Substantia nigra (tissue), 51 donors: ENCODE measurements at places on chromosomes 6 and 20.
A peak's percentile ranks its signal among the peaks of the same experiment; 100 is the strongest.

- no peak for DNase-seq
Observed at GRCh38 chr6:37524025-37524969, 24.6 kb upstream of the CCDC167 start.

DNA sequence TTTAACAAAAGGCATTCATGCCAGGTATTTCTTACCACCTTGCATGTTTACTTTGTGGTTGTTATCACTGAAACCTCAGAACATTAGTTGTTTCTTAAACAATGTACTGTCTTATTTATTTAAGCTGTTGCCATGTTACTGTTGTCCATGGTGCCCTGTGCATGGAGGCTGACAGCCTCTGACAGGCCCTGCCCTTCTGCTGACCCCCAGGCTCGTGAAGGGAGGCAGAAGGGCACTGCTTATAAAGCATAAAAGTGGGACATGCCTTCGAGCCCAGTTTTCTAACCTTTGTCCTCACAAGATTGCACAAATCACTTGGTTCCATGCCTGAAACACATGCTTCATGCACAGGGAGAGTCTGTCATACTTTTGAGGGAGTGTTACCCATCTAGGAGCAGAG, 46.7 kb upstream of the CLIC5 start:
- DNase-seq, result no peak

DNA sequence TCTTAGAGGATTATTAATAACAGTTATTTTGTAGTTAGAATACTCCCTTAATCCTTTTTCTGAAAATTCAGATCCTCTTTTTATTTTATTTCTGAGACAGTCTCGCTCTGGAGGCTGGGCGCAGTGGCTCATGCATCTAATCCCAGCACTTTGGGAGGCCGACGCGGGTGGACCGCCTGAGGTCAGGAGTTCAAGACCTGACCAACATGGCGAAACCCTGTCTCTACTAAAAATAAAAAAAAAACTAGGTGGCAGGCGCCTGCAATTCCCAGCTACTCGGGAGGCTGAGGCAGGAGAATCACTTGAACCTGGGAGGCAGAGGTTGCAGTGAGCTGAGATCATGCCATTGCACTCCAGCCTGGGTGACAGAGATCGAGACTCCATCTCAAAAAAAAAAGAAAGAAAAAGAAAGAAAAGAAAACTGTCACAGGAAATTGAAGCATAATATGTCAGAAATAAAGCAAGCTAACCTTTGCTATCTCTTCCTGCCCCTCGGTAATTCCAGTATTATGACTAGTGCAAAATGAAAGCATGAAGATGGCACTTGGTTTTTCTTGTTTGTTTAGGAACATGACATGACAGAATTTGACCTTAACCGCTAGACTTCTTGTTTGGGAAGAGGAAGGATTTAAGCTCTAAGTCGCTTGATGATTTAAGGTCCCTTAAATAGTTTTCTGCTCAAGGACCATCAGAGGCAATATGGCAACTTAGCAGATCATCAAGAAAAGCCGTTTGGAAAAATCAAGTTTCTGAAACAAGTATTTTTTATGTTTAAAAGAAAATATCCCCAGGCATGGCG, 1.8 kb upstream of the RBM39 start:
- DNase-seq, result no peak

GRCh38 chr6:157101166-157101565, 222.2 kb downstream of the TMEM242 start:
- DNase-seq, result no peak

DNA sequence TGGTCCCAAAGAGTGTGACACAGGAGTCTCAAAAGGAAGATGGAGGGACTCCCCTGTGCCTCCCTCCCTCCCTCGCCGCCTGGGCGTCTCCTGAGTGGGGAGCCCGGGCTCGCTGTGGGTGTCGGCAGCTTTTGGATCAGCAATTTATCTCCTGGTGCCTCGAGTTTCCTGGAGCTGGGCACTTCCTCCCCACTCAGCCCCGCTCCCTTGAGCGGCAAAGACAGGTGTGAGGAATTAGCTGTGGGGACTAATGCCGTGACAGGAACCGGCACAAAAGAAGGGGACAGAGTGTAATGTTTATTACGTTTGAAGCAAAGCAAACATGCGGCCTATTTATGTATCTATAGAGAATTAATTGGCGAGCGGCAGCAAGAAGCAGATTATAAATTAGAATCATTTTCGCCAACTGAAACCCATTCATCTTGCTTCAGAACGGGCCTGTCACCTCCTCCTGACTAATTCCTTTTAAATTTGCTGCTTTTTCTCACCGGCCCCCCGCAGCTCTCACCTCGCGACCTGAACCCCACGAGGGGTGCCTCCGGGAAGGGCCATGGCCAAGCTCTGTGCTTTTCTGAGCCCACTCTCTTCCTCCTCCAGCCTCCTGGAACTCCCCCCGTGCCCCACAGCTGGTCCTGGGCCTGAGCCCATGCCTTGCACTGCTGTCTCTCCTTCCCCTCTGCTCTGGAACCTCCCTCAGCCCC, 8.8 kb upstream of the CDH22 start:
- no peak for DNase-seq

DNA sequence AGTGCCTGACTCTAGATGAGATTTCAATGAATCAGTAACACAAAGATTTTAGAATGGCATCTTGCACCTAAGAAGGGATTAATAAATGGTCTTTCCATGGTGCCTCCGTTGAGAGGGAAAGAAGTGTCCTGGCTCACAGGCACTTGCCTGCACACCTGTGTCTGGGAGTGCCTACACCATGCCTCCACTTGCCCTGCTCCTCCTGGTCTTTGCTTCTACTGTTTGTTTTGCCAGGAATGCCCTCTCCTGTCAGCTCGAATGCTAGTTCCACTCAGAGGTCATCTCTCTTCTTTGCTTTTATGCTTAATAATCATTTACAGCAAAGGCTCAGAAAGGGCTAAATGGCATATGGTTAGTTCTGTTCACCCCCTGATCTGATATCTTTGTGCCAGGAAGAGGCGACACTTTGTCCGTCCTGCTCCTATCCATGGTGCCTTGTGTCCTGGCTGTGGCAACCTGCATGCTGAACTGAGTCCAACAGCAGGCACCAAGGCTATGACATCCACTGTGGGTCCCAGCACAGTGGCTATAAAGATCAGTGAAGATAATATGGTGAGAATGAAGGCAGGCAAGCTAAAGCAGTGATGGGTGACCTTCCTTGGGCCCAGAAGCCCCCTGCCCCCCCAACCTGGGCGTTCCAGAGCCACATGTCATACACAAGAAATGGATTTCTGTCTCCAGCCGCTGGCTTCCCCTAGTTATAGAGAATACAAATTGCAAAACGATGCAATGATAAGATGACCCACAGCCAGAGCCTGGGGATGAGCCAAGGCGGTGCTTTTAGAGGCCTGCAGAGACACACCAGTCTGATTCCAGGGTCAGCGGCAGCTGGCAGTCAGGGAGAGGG, 1.4 kb downstream of the C6orf132 start:
- no peak for DNase-seq

GRCh38 chr20:47055699-47056369, 161.2 kb downstream of the EYA2 start:
- no peak for DNase-seq

GRCh38 chr6:16671302-16672289, 89.7 kb downstream of the ATXN1 start:
- no peak for DNase-seq

- DNase-seq, result peak; percentile 40
Observed at GRCh38 chr6:110876170-110876773, 1.7 kb downstream of the AMD1 start.

GRCh38 chr6:56933650-56934049, 21.3 kb upstream of the BEND6 start:
- DNase-seq, result no peak

DNA sequence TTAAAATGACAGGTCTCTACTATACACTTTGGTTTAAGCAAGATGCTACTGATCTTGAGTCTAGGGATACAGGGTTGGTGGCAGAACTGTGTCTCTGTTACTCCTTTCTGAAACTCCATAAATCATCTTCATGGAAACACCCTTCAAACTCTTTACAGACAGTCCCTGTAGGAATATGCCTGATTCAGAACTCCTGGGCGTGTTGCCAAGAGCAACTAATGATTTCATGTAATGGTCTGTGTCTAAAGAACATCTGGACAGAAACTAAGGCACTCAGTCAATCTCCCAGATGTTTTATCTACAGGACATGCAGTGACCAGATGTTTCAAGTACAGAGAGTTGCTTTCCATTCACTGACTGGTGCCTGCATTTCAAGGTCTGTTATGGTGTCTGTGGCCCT, 464.4 kb upstream of the CHD6 start:
- DNase-seq, result no peak

GRCh38 chr6:161194374-161194773, 79.5 kb downstream of the AGPAT4 start:
- DNase-seq, result no peak

DNA sequence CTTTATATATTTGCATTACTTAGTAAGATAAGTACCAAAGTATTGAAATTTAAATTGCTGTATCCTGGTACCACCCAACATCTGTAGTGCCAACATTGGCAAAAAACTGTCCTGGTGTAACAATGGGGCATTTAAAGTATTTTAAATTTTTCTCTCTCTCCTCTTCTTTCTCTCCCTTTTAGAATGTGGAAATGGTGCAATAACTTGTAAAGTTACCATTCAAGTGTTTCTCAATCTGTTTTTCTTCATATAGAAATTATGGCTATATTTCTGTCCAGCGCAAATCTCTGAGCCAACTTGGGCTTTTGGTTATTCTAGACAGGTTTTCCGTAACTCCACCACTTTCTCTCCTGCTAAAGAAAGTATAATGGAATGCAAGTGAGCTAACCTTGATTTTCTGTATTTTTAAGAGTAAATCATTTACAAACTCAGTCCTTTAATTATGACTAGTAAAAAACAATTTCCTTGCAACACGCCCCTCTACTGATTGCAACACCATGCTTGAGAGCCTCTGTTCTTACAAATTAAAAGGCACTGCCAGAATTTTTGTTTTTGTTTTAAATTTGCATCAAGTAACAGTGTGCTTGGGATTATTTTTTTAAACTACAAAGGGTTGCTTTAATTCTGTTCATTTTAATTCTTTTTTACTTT, 324.2 kb upstream of the CITED2 start:
- no peak for DNase-seq

GRCh38 chr20:33377366-33377765, 24.0 kb downstream of the CDK5RAP1 start:
- no peak for DNase-seq

GRCh38 chr20:54014293-54014926, 56.0 kb downstream of the BCAS1 start:
- DNase-seq, result no peak

DNA sequence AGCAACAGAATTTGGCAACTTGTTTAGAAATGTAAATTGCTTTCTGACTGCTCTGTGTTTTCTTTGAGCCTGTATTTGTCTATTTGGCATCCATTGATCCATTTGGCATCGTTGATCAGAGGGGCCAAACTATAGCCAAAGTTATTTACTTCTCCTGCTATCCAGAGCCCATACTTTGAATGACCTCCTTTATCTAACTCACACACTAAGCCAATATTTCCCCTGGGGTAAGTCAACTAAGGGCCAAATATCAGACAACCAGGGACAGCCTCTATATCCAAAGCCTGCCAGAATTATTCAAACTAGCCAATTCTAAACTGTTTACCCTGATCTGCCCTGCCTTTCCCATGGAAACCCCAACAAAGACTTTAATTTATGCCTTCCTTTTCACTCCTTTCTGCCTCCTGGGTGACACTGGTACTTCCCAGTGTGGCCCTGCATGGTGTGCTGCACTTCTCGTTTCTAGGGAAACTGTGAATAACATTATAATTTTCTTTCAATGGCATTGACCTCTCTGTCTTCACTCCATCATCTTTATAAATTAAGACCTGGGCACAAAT, 19.8 kb upstream of the ZNF184 start:
- DNase-seq, result no peak

GRCh38 chr20:38173237-38174156, 8.4 kb upstream of the TGM2 start:
- no peak for DNase-seq

- no peak for DNase-seq
Observed at GRCh38 chr6:128569732-128570679, 49.6 kb upstream of the PTPRK start.

DNA sequence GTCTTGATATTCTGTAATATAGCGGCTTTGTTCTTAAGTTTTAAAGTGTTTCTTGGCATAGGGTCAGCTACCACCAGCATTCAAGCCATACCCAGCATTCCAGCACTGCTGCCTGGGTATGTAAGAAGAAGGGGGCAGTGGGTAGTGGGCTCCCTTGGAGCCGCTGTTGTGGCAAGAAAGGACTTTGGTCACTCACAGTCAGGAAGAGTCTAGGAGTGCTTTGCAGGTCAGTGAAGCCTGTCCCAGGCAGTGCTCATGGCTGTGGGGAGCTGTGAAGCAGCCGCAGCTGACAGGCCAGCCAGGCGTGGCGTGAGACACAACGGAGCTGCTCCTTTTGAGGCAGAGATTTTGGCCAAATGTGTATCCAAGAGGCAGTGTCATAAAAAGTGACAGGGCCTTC, 512.0 kb downstream of the CDKAL1 start:
- no peak for DNase-seq

- no peak for DNase-seq
Observed at GRCh38 chr6:26198722-26199056, 111.5 kb downstream of the HFE start.

DNA sequence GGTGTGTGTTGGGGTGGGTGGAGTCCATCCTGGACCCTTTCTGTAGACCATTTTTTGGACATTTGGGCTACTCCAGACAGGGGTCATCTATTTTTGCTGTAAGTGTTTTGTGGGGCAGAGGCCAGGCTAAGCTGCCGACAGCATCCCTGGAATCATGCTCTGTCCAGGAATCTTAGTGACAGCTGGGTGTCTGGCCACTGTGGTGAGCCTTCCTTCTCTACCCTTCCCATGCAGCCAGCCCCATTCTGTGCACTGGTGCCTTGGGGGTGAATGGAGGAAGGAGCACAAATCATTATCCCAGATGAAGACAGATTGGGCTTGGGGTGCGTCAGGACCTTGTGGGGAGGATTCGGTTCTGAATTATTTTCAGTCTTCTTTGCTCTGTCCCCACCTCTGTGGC, 20.2 kb downstream of the TOX2 start:
- no peak for DNase-seq

- no peak for DNase-seq
Observed at GRCh38 chr6:5102267-5102970, 17.3 kb downstream of the PPP1R3G start.

DNA sequence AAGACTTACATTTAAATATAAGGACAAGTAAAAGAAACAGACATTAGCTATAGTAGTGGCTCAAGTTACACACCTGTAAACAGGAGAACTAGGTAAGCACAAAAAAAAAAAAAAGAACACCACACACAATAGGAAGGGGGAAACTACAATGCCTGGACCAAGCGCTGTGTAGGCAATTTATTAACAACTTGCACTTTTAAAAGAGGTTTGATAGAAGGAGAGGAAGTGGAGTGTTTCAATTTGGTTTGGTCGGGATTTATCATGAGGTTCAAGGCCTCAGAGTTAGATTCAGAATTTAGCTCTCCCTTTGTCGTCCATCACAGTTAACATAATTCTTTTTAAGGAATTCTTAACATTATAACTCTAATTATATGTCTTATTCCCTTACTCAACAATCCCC, 1.1 kb upstream of the USP49 start:
- no peak for DNase-seq

- DNase-seq, result no peak
Observed at GRCh38 chr6:129314575-129314974, 395.4 kb downstream of the ARHGAP18 start.
